Muscle of back (tissue), 13 donors: ENCODE measurements at places on chromosomes 11 and 22. TPM values are rescaled to one million over a fixed set of nuclear protein-coding genes. Genes with fewer than 3 reads are reported as not detected.

MRGPRX3 gene
- not detected for polyA plus RNA-seq

MUC15 gene
- polyA plus RNA-seq = 0.13 TPM

MAJIN gene
- polyA plus RNA-seq = not detected

SSH3 gene
- polyA plus RNA-seq = 14.2 TPM

CD248 gene
- polyA plus RNA-seq = 68.8 TPM

MEI1 gene
- 1.7 TPM for polyA plus RNA-seq

KAT5 gene
- polyA plus RNA-seq = 35.9 TPM

MGAT3 gene
- 3.4 TPM for polyA plus RNA-seq
